Endothelial cell of umbilical vein (primary cell): ENCODE measurements at places on chromosomes 6 and 20. TPM values are rescaled to one million over a fixed set of nuclear protein-coding genes. Genes with fewer than 3 reads are reported as not detected.
A peak's percentile ranks its signal among the peaks of the same experiment; 100 is the strongest.

DNA sequence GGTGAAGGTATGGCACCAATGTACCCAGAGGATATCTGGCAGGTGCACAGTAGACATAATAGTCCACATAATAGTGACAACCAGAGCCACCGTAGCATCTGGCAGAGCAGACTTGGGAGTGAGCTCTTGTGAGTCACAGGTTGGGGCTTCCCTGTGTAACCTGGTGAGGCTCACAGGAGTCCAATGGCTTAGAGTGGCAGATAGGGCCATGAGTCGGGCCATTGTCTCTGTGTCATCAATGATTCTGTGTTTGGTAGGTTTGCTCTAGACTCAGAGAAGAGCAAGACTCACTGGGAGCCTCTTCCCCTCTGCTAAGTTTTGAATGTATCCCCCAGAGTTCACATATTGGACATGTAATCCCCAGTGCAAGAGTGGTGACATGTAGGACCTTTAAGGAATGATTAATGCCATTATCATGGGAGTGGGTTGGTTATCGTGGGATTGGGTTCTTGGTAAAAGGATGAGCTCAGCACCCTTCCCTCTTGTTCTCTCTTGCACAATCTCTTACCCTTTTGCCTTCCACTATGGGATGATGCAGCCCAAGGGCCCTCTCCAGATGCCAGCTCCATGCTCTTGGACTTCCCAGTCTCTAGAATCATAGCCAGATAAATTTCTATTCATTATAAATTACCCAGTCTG is 22.6 kb upstream of the SIRPA start:
- DNase-seq = no peak
- no peaks in the 10 kb centered on the region for H3K36me3 ChIP-seq

DNA sequence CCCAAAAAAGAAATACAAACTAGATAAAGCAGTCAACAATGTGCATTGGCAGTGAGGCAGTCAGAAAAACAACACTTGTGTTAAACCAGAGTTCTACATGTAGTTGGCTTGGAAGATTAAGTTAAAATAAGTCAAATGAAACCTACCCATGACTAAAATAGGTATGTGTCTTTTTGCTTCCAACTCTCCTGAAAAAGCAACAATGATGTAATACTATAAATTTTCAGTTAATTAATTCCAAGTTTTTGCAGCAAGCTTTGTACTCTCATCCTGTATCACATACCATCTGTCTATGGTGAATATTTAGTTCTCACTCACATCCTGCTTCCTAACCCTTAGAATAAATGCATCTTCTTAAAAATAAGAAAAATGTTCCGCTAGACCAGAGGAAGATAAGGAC is 261.5 kb downstream of the KIF16B start:
- no peak overlapping the region for H3K27ac ChIP-seq
- H3K36me3 ChIP-seq = no peaks in the 10 kb centered on the region
- H3K27me3 ChIP-seq = no peaks in the 10 kb centered on the region
- no peak overlapping the region for H3K4me3 ChIP-seq
- no peaks in the 10 kb centered on the region for H3K4me1 ChIP-seq
- DNase-seq = no peak

L3MBTL1 gene
- total RNA-seq = 7.1 and 8.2 TPM in 2 replicates

GRCh38 chr20:58651559-58651945 is 469 bp downstream of the STX16 start:
- no peaks in the 10 kb centered on the region for H3K36me3 ChIP-seq
- peaks cover 33% of the 10 kb centered on the region for H3K4me1 ChIP-seq
- peak overlapping the region; percentile 81 for H3K27ac ChIP-seq
- peak; percentile 34 for DNase-seq
- peak overlapping the region; percentile 86 for H3K4me3 ChIP-seq

LTA gene
- total RNA-seq = 0.46 TPM in 1 of 2 replicates, not detected in the other

OR2B6 gene
- total RNA-seq = not detected in 2 replicates

GRCh38 chr20:19110881-19111460 is 101.5 kb upstream of the SLC24A3 start:
- DNase-seq = no peak
- H3K27ac ChIP-seq = no peak overlapping the region
- H3K27me3 ChIP-seq = no peaks in the 10 kb centered on the region
- H3K4me1 ChIP-seq = no peaks in the 10 kb centered on the region

ZNF334 gene
- 0.30 and 1.6 TPM in 2 replicates for total RNA-seq

DNA sequence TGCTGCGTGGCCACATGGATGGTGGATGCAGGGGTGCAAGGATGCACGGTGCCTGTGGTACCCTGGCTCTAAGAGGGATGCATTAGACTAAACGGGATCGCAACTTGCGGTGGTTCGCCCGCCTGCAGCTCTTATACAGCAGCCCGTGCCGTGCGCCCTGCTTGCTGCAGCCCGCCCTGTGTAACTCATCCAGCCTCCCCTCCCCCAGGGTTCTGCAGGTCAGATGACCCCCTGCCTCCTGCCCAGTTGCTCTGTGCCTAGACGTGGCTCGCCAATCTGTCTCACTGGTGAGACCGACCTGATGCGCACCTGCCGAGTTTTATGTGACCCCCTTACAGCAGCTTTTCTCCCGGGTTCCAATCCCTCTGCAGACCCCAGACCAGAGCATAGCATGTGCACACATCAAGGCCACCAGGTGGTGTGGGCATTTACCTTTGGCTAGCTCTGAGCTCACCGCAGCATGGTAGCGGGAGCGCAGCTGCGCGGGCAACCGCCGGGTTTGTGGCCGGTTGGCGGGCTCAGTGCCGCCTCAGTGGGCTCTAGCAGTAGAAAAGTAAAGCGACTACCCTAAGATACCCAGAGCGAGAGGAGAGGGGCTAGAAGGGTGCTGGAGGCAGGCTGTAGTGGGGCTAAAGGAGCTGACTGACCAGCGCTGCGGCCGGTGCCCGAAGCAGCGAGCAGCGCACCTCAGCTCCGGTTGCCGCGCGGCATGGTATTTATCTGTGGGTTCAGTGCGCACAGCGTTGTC is 693 bp upstream of the GNAS-AS1 start:
- no peak for DNase-seq
- peaks cover 50% of the 10 kb centered on the region for H3K27me3 ChIP-seq
- H3K4me3 ChIP-seq = no peak overlapping the region
- H3K36me3 ChIP-seq = no peaks in the 10 kb centered on the region
- no peak overlapping the region for H3K27ac ChIP-seq
- no peaks in the 10 kb centered on the region for H3K4me1 ChIP-seq

ADGRB3 gene
- not detected in 2 replicates for total RNA-seq

ARMH2 gene
- not detected in 2 replicates for total RNA-seq

TAAR9 gene
- total RNA-seq = not detected in 2 replicates

GRCh38 chr6:13369591-13369990 is 41.3 kb upstream of the TBC1D7 start:
- peaks cover 23% of the 10 kb centered on the region for H3K4me1 ChIP-seq
- no peak for DNase-seq
- H3K4me3 ChIP-seq = no peak overlapping the region
- H3K27ac ChIP-seq = no peak overlapping the region
- H3K27me3 ChIP-seq = no peaks in the 10 kb centered on the region

- H3K4me1 ChIP-seq = no peaks in the 10 kb centered on the region
- H3K36me3 ChIP-seq = peaks cover 21% of the 10 kb centered on the region
- H3K27me3 ChIP-seq = no peaks in the 10 kb centered on the region
- no peak for DNase-seq
Measured at GRCh38 chr20:17631576-17632319, 50.3 kb downstream of the RRBP1 start.

- no peaks in the 10 kb centered on the region for H3K27me3 ChIP-seq
- peak; percentile 31 for DNase-seq
- H3K4me1 ChIP-seq = peaks cover 14% of the 10 kb centered on the region
Measured at GRCh38 chr6:44071670-44072451, 55.4 kb downstream of the MRPL14 start.

RAET1G gene
- total RNA-seq = 0.74 and 1.6 TPM in 2 replicates

ZDHHC14 gene
- total RNA-seq = 23.0 and 23.6 TPM in 2 replicates

GRCh38 chr6:100726666-100727065 is 154.5 kb downstream of the ASCC3 start:
- H3K27me3 ChIP-seq = no peaks in the 10 kb centered on the region
- no peak overlapping the region for H3K27ac ChIP-seq
- no peaks in the 10 kb centered on the region for H3K36me3 ChIP-seq
- H3K4me1 ChIP-seq = no peaks in the 10 kb centered on the region

BPIFA1 gene
- total RNA-seq = not detected in 2 replicates

GRCh38 chr6:42105156-42105648 is 37.2 kb downstream of the C6orf132 start:
- H3K4me1 ChIP-seq = peaks cover 3% of the 10 kb centered on the region
- no peaks in the 10 kb centered on the region for H3K27me3 ChIP-seq
- no peak overlapping the region for H3K4me3 ChIP-seq
- DNase-seq = no peak
- H3K36me3 ChIP-seq = no peaks in the 10 kb centered on the region
- no peak overlapping the region for H3K27ac ChIP-seq

GRCh38 chr6:14211562-14211942 is 94.0 kb downstream of the CD83 start:
- no peaks in the 10 kb centered on the region for H3K36me3 ChIP-seq
- no peak overlapping the region for H3K27ac ChIP-seq
- H3K4me1 ChIP-seq = no peaks in the 10 kb centered on the region
- no peak for DNase-seq

GPLD1 gene
- total RNA-seq = 0.53 TPM in 1 of 2 replicates, not detected in the other

DNA sequence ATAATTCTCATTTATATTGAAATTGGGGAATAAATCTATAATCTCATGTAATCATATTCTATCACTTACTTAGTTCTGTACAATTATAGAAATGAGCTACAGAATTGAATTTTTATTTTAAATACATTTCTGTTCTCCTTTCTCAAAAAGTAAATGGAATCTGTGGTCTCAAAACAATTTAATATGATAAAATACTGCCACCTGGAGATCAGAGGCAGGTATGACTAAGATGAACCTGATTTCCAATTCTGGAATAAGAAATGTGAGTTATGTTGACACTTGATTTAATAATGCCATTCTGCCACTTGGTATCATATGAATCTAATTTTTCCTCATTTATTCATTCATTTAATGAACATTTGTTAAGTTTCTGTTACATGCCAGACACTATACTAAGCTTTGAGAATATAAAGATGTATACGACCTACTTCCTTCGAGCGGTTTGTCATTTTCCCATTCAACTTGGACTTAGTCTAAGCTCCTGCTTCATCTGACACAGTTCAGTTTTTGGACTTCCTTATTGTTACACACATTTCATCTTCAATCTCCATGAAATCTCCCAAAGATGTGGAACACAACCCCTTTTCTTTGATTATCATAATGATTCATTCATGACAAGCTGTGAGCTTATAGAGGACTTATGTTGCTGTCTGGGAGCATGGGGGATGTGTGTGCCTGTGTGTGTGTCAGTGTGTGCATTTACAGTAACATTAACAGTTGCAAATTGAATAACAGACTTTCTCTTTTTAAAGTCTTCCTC is 7.5 kb upstream of the CCDC28A start:
- no peak overlapping the region for H3K27ac ChIP-seq
- no peaks in the 10 kb centered on the region for H3K36me3 ChIP-seq
- DNase-seq = peak; percentile 64
- H3K4me1 ChIP-seq = peaks cover 32% of the 10 kb centered on the region
- no peak overlapping the region for H3K4me3 ChIP-seq
- H3K27me3 ChIP-seq = no peaks in the 10 kb centered on the region

DNA sequence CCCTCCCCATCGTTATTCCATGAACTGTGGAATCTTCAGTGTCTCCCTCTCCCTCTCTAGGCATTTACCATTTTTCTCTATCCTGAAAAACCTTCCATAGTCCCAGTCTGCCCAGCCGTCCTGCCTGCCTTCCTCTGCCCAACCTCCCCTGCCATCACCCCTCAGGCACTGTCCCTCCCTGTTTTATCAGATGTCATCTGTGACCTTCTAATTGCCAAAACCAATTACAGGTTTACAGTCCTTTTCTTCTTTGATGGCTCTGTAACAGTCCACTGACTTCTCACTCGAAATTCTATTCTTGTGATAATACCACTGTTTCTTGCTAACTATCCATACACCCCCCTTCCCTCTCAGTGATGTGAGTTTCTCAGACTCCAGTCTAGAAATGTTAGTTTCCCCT is 2.3 kb upstream of the SLC23A2 start:
- H3K4me1 ChIP-seq = peaks cover 17% of the 10 kb centered on the region
- H3K27ac ChIP-seq = no peak overlapping the region
- no peak for DNase-seq

- peaks cover 7% of the 10 kb centered on the region for H3K4me1 ChIP-seq
- H3K36me3 ChIP-seq = no peaks in the 10 kb centered on the region
- no peak overlapping the region for H3K27ac ChIP-seq
- no peak overlapping the region for H3K4me3 ChIP-seq
Measured at GRCh38 chr6:56235245-56235644, 12.1 kb downstream of the COL21A1 start.

- H3K4me1 ChIP-seq = no peaks in the 10 kb centered on the region
- H3K27ac ChIP-seq = no peak overlapping the region
- H3K4me3 ChIP-seq = no peak overlapping the region
- H3K27me3 ChIP-seq = peaks cover 19% of the 10 kb centered on the region
Measured at GRCh38 chr20:49484180-49485140, 2.0 kb upstream of the KCNB1 start.

- no peak overlapping the region for H3K4me3 ChIP-seq
- peak; percentile 50 for DNase-seq
- no peaks in the 10 kb centered on the region for H3K27me3 ChIP-seq
- no peaks in the 10 kb centered on the region for H3K36me3 ChIP-seq
- H3K4me1 ChIP-seq = peaks cover 33% of the 10 kb centered on the region
- no peak overlapping the region for H3K27ac ChIP-seq
Measured at GRCh38 chr6:2802521-2803060, 37.4 kb downstream of the WRNIP1 start.

- no peaks in the 10 kb centered on the region for H3K27me3 ChIP-seq
- H3K4me1 ChIP-seq = no peaks in the 10 kb centered on the region
- no peak overlapping the region for H3K4me3 ChIP-seq
- no peak overlapping the region for H3K27ac ChIP-seq
- DNase-seq = no peak
- H3K36me3 ChIP-seq = no peaks in the 10 kb centered on the region
Measured at GRCh38 chr6:100171533-100172321, 177.7 kb upstream of the MCHR2 start.

SLC22A7 gene
- total RNA-seq = not detected in 2 replicates

DNA sequence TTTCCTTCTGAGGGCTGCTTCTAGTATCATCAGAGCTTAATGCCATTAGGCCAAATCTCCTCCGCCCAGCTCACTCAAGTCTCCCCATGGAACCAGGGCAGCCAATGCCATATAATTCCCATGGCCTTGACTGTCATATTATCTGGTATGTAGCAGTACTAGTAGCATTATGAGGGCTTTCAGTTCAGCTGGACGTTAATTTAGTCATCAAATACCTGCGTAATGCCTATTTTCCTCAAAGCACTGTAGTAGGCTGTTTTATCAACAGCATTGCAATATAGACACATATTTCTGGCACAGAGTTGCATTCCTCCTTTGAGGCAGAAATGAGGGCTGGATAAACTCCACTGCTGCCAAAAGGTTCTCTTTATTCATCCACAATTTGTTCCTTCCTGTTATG is 1.7 kb downstream of the KCTD20 start:
- peaks cover 36% of the 10 kb centered on the region for H3K4me1 ChIP-seq
- peaks cover 3% of the 10 kb centered on the region for H3K36me3 ChIP-seq
- H3K4me3 ChIP-seq = no peak overlapping the region

CRISP3 gene
- not detected in 2 replicates for total RNA-seq

DNA sequence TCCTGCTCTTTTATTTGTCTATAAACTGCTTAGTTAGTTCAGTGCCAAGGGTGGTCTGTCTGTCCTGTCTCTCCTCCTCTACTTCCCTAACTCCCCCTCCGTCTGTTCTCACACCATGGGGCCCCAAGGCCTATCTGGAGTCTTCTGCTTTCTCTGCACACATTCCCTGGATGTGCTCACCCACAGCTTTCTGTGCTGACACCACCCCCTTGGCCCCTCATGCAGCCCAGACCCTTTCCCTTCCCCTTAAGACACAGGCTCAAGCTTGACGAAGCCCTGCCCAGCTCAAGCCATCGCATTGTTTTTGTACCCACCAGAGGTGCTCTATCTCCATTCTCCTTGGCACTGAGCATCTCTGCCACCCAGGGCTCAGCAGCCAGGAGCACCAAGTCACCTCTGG is 78.1 kb upstream of the NNAT start:
- no peak overlapping the region for H3K27ac ChIP-seq
- DNase-seq = no peak
- no peaks in the 10 kb centered on the region for H3K36me3 ChIP-seq
- no peaks in the 10 kb centered on the region for H3K4me1 ChIP-seq
- no peak overlapping the region for H3K4me3 ChIP-seq
